ENCODE measurements at places on chromosomes 3 and 15. TPM values are rescaled to one million over a fixed set of nuclear protein-coding genes. Genes with fewer than 3 reads are reported as not detected.

Gene SPSB4
- not detected for total RNA-seq

Gene RPLP1
- 1,200 TPM for total RNA-seq

Gene SEMA5B
- 0.23 TPM for total RNA-seq

Gene SERINC4
- total RNA-seq, result not detected

Gene CCRL2
- not detected for total RNA-seq

Gene TMF1
- total RNA-seq, result 19.4 TPM

Gene NANOGP8
- total RNA-seq, result not detected

Gene ISG20
- 2.0 TPM for total RNA-seq

Gene TRIM42
- not detected for total RNA-seq

Gene HPS3
- 16.5 TPM for total RNA-seq

Gene PPP2R3A
- 9.0 TPM for total RNA-seq

Gene PDCD7
- 20.2 TPM for total RNA-seq

Gene KNG1
- total RNA-seq, result not detected

Gene FETUB
- total RNA-seq, result not detected

Gene GPR62
- not detected for total RNA-seq

Gene PCNP
- total RNA-seq, result 48.8 TPM

Gene PCOLCE2
- total RNA-seq, result 3.5 TPM

Gene ZNF860
- 0.26 TPM for total RNA-seq

Gene NEK10
- 2.1 TPM for total RNA-seq

Gene MUSTN1
- total RNA-seq, result not detected

Gene MYRIP
- total RNA-seq, result not detected

Gene SLC12A1
- not detected for total RNA-seq

Gene TRIM59
- 10.7 TPM for total RNA-seq

Gene DPPA4
- total RNA-seq, result not detected

Gene CPNE9
- total RNA-seq, result not detected

Gene DNAH12
- total RNA-seq, result not detected

Gene TLR9
- total RNA-seq, result under 0.01 TPM

Gene UQCC5
- total RNA-seq, result 35.5 TPM

Gene NR1I2
- not detected for total RNA-seq

Gene EPHB3
- 7.4 TPM for total RNA-seq

Gene CYP11A1
- 6.5 TPM for total RNA-seq

Gene CPEB1
- total RNA-seq, result 4.2 TPM

Gene GOLGA8K
- not detected for total RNA-seq

Gene FBXL2
- 13.1 TPM for total RNA-seq

Gene UBE2E2
- 126 TPM for total RNA-seq

Gene UROC1
- not detected for total RNA-seq

All from pericardium fibroblast (primary cell).